ENCODE measurements at places on chromosomes 1 and 21. TPM values are rescaled to one million over a fixed set of nuclear protein-coding genes. Genes with fewer than 3 reads are reported as not detected.

FASLG gene
- total RNA-seq: not detected

CYYR1 gene
- not detected for total RNA-seq

CA6 gene
- not detected for total RNA-seq

ACTA1 gene
- not detected for total RNA-seq

ACOT11 gene
- total RNA-seq: 1.8 TPM

INKA2 gene
- 1.6 TPM for total RNA-seq

A3GALT2 gene
- total RNA-seq: not detected

BCL2L15 gene
- total RNA-seq: 0.09 TPM

EDARADD gene
- total RNA-seq: 0.09 TPM

ADAM30 gene
- not detected for total RNA-seq

PRKAA2 gene
- 2.2 TPM for total RNA-seq

SYNC gene
- 70.8 TPM for total RNA-seq

FOXD2 gene
- under 0.01 TPM for total RNA-seq

RAP1GAP gene
- total RNA-seq: 0.18 TPM

OLIG2 gene
- total RNA-seq: not detected

CFAP57 gene
- 0.28 TPM for total RNA-seq

SLC45A3 gene
- 2.1 TPM for total RNA-seq

GFI1 gene
- under 0.01 TPM for total RNA-seq

ARHGEF11 gene
- 34.9 TPM for total RNA-seq

PDE9A gene
- total RNA-seq: 6.0 TPM

LDLRAD1 gene
- not detected for total RNA-seq

RHBG gene
- total RNA-seq: not detected

LAPTM5 gene
- 0.09 TPM for total RNA-seq

RAB25 gene
- not detected for total RNA-seq

CAPN8 gene
- total RNA-seq: under 0.01 TPM

LAMB3 gene
- 9.3 TPM for total RNA-seq

S100A7 gene
- not detected for total RNA-seq

FBXO2 gene
- 2.8 TPM for total RNA-seq

CATSPERE gene
- 1.0 TPM for total RNA-seq

SDC3 gene
- 15.6 TPM for total RNA-seq

ANXA9 gene
- 0.28 TPM for total RNA-seq

Measured in smooth muscle cell of bladder (primary cell).